ENCODE measurements at places on chromosomes 1 and 21.

- no peak for DNase-seq
Observed at GRCh38 chr1:198575798-198576641, 35.5 kb upstream of the ATP6V1G3 start.

DNA sequence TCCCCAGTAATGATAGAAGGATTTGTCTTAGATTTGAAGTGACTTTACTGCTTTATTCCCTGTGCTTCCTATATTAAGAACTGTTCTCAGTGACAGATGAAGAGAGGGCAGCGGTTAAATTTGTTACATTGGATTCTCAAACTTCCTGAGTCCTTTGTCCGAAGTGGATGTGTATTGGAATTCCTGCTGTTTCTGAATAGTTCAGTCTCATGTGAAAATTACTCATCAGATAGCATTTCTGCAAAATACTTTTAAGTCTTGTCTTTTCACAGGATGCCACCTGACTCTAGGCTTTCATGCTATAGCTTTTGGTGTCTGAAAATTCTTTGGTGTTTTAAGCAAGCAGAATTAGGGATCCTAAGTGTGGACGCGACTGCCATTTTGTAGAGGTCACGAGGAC lies 83.6 kb downstream of the PRDM2 start:
- no peak for DNase-seq

DNA sequence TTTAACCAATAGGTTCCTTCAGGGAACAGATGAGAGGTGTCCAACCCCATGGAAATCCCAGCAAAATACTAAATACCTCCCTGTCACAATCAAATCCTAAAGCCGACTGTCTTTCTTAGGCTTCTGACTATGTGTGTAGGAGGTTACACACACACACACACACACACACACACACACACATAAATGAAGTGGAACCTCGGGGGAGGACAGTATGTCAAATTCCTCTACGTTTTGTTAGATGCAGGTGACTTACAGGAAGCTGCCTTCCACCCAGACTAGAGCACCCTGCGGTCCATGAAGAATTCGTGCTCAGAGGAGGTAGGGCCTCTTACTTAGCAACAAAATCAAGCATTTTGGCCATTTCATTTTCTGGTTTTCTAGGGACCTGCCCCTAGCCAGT lies 16.4 kb downstream of the RSPH1 start:
- no peak for DNase-seq

DNA sequence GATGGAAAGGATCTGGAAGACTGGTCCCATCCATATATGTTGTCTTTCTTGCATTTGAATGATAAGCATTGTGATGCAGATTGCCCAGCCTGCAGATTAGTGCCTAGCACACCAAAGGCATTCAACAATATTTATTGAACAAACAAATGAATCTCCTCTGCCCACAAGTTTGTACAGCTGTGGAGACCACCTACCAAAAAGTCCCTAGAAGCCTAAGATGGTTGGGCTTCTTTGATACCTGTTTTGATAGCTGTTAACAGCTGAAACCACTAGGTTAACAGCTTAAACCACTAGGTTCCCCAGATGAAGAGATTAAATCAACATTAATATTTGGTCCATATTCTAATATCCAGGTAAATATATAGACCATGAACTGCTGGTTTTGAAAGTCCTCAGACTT lies 9.8 kb downstream of the DUSP10 start:
- DNase-seq, result no peak

GRCh38 chr1:28887419-28887834 lies 26.9 kb upstream of the EPB41 start:
- peak; percentile 18 for DNase-seq

- no peak for DNase-seq
Observed at GRCh38 chr1:67687198-67687545, 2.2 kb downstream of the GADD45A start.

DNA sequence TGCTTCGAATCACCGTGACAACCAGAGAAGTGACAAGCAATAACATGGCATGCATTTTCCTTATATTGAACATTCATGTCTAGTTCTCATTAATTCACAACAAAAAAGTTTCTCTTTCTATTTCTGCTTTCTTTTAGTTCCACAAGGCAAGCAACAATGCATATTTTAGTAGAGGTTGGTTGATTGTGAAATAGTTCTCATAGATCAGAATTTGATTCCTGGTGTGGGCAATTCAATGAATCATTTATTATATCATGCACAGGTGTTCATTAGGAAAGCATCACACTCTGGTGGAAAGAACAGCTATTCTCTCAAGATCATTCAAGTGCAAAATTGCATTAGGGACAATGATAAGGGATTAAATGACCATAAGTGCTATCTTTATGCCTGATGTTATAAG lies 980.9 kb downstream of the BRINP3 start:
- no peak for DNase-seq

DNA sequence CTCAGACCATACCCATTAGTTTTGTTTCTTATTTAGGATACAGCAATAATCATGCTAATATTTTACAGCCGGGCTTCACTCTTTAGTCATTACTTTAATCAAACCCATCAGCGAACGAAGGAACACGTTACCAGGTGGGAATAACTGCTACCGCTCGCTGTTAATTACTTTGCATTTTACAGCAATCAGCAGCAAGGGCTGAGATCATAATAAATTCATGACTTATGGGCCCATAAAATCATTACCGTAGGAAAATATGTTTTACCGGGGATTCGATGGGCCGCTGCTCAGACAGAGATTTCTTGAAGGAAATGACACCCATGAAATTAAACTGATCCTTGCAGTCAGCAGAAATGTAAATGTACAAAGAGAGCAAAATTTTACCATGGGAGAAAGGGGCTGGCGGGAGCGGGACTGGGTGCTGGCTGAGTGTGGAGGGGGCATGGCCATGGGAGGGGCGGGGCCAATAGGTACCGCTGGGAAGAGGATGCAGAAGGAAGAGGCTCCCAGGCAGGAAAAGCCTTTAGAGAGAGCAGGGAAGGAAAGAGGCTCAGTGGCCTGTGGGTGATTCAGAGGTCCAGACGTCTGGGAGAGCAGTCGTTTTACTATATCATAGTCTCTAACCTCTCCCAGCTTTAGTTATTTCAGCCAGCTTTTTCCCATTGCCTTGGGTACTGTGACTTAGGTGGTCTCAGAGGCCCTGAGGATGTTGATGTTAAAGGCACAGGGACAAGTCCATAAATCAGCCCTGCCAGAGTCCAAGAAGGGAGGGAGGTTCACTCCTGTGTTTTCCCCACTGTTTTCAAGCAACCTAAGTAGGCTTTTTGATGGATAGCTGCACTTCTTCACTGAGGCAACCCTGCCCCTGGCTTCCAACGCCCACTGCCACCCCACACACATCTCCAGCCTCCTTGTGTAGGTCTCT lies 258.9 kb downstream of the SEC16B start:
- no peak for DNase-seq

DNA sequence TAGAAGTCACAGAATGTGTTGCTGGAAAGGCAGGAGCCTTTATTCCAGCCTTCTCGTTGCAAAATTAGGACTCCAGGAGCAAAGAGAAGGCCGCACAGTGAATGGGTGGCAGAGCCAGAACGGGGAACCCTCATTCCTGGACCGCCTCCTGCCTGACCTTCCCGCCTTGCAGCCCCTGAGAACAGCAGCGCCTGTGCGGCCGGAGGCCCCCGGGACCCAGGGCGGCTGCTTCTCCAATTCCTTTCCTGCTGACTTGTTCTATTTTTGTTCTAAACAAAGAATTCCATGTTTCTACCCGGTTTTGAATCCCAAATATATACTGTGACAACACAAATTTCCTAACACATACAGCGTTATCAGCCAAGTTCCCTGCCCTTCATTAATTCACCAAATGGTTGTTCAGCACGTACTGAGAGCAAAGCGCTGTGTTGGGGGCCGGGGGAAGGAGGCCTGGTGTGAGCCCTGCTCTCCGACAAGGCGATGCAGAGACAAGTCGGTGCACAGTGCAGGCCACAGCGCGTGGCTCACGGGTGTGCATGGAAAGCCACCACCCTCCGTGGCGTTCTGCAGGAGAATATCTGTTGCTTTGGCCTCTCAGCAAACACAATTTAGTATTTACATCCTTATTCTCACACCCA lies 31.9 kb upstream of the COL6A2 start:
- DNase-seq, result no peak

GRCh38 chr21:45801989-45802388 lies 158.5 kb downstream of the PCBP3 start:
- no peak for DNase-seq

GRCh38 chr1:34529935-34530859 lies 224.7 kb upstream of the GJB5 start:
- no peak for DNase-seq

- no peak for DNase-seq
Observed at GRCh38 chr1:7218210-7218832, 433.1 kb downstream of the CAMTA1 start.

DNA sequence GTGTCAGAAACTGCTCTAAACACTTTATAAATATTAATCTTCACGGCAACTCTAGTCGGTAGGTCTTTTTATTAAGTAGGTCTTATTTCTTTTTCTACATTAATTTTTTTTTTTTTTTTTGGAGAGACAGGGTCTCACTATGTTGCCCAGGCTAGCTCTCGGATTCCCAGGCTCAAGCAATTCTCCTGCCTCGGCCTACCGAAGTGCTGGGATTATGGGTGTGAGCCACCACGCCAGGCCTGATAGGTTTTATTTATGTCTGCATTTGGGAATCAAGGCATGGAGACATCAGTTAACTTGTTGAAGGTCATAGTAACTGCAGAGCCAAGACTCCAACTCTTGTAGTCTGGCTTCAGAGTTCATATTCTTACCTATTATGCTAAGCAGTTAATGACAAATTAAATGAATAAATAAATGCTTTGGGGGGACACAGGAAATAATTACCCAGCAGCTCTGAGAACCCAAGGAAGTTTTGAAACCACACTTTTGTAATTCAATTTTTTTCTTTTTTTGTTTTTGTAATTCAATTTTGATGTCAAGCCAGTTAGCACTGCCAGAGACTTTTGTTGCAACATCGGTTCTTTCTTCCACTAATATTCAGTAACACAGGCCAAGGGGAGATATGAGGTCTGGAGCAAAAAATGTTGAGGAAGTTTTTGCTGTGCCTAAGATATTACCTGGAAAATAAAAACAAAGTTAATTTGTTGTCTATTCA lies 9.4 kb upstream of the UAP1 start:
- no peak for DNase-seq

DNA sequence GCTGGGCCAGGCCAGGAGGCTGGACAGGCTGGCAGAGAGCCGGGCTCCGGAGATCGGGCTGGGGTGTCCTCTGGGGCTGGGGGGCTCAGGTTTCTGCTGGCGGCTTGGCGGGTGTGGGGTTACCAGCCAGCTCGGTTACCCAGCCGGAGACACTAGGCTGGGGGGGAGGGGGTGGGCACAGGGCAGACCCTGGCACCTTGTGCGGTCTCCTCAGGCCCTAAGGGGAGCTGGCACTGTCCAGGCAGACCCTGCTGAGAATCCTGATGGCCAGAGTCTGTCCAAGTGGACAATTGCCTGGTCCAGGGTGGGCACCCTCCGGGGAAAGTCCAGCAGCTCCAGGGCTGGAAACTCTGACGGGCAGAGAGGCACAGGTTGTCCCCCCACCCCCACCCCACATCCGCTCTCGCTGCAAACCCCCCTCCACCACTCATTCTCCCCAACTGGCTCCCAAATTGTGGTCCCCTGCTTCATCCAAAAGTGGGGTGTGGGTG lies 6.7 kb downstream of the ZBTB7B start:
- DNase-seq, result no peak

DNA sequence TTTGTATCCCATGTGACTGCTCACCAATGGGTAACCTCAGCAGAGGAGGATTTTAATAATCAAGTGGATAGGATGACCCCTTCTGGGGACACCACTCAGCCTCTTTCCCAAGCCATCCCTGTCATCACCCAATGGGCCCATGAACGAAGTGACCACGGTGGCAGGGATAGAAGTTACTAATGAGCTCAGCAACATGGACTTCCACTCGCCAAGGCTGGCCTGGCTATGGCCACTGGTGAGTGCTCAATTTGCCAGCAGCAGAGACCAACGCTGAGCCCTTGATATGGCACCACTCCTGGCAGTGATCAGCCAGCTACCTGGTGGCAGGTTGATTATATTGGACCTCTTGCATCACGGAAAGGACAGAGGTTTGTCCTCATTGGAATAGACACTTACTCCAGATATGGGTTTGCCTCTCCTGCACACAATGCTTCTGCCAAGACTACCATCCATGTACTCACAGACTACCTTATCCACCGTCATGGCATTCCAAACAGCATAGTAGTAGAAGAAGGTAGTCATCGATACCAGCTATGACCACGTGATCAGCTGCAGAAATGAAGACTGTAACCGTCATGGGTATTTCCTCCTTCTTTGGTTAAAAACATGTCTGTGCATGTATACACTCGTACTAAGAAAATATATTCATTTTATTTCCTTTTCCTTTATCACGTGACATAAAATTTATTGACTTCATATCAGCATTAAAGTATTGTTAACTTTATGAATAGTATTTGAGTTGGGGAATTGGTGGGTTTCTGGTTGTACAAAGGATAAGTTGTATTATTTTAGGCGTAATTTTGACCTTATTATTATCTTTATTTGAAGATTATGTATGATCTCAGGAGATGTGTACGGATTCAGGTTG lies 562.6 kb downstream of the PTPRU start:
- no peak for DNase-seq

- no peak for DNase-seq
Observed at GRCh38 chr1:67769633-67770256, 63.5 kb downstream of the GNG12 start.

DNA sequence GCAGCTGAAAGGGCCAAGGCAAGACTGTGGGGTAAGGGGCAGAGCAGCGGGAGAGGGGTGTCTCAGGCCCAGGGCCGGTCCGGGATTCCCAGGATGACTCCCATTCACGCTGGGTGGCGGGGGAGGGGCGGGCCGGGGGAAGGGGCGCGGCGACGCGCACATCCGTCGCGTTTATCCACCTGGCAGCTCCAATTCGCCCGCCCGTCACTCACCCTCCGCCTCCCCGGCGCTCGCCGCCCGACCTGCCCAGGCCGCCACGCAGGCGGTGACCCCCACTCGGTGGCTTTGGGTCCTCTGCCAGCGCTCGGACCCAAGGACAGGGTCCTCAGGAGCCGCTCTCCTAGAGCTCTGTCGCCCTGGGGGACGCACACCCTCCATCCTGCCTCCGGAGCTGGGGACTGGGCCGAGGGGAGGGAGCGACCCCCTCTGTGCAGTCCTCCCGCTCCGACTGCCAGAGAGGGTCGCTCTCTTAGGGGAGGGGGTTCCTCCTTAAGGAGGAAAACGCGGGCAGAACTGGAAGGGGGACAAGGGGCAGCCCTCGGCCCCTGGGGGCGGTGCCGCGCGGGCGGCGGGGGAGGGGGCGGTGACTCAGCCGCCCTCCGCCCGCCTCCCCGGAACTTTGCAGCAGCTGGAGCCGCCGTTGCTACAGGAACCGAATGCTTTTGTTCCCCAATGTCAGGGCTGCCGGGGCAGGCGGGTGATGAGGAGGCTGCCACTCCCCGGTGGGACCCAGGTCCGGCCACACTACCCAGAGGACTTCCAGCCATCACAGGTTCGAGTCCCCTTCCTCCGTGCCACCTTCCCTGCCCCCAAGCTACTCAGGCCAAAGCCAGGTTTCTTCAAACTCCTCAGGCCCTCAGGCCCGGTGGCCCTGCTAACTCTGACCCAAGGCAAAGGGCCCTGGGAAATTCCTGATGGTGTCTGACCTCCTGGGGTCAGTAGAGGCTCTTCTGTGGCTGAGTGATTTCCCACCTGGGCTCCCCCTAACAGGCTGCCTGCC lies 3.4 kb downstream of the ADGRB2 start:
- peak; percentile 51 for DNase-seq

All from left ventricle myocardium inferior (tissue), 1 donor.